ENCODE measurements at places on chromosomes 1 and 21.

- DNase-seq, result peak; percentile 89
These were observed 73.4 kb downstream of the PIK3CD start for GRCh38 chr1:9724706-9725476.

- no peak for DNase-seq
These were observed 87.4 kb downstream of the CRB1 start for GRCh38 chr1:197355248-197355995.

DNA sequence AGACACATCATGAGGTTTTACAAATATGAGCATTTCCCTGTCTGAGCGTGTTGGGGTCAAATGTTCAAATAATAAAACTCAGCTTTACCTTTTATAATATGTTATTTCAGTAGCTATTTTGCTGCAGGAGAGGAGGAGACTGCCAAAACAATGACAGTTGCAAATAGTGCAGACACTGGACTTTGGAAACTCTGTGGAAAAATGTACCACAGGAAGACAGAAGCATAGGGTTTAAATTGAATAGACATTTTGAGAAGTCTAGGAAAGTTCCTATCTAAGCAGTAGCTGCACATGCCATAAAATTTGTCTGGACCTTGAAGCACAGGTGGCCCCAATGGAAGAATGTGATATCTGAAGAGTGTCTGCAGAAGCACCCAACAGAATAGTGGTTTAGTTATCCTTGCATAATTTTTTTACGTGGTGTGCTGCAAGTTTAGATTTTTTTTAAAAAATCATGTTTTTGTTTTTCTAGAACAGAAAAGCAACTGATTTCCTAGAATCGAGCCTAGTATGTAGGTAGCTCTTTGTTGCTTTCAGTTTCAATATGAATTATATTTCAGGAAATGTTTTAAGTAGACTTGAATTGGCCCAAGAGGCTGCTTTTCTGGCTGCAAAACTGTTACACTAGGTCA, 14.0 kb upstream of the GBP5 start:
- no peak for DNase-seq

DNA sequence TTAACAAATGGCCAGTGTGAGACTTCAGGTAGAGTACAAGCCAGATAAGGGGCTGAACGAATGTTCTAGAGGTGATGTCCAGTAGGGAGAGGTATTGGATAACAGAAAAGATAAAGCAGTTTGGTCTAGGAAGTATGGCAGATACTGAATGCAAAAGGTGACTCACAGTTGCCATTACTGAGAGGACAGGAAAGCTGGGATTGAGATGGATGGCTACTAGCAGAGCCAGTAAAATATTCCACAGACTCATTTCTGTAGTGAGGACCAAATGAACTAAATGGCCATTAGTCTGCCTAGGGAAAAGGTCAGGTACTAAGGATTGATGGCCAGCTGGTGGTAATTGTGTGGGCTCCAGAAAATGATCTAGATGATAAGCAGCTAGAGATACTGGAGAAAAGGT, 11.5 kb downstream of the MACO1 start:
- no peak for DNase-seq

GRCh38 chr1:210294999-210295745, 33.5 kb upstream of the HHAT start:
- DNase-seq, result peak; percentile 74

- no peak for DNase-seq
These were observed 58.6 kb downstream of the XCL1 start for GRCh38 chr1:168634951-168635532.

GRCh38 chr1:87398641-87399040, 70.0 kb downstream of the LMO4 start:
- DNase-seq, result no peak

- peak; percentile 77 for DNase-seq
These were observed 181.4 kb upstream of the KIAA0040 start for GRCh38 chr1:175373786-175374623.

GRCh38 chr1:203025686-203026030, 633 bp upstream of the PPFIA4 start:
- no peak for DNase-seq

- no peak for DNase-seq
These were observed 75.8 kb upstream of the BCAR3 start for GRCh38 chr1:93757256-93758036.

DNA sequence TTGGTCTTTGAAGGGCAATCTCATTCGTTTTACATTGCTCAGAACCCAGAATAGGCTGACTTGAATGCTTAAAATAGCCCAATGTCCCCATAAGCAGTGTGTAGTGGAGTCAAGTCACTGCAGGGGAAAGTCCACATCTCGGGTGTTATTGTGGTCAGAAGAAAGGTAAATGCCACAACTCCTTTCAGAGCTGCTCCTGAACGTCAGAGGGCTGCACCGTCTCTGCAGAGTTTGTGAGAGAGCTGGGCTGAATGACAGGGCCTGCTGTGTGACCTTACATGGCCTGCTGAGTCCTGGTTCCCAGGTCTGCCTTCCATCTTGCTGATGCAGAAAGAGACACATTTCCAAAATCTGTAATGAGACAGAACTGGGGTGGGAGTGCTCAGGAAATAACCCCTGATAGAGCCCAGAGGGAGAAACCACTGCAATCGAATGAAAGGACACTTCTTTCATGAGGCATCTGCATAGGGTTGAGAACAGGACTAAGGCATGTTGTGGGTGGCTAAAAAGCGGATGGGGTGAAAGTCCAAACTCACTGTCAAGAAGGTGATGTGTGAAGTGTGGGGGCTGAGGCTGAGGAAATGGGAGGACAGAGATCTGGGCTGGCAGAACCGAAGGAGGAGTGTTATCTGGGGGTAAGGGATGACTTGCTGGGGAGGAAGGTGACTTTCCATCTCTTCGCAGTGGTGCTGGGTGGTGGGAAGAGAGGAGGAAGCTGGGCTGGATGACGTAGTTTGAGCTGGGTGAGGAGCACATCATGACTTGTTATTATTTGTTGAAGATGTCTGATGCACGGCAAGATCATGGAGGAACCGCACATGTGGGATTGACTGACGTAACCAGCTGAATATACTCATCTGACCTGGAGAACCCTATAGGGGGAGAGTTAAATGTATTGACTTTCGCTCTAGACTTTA, 33.7 kb downstream of the XCL2 start:
- no peak for DNase-seq

GRCh38 chr1:95183952-95184351, 50.1 kb upstream of the RWDD3 start:
- DNase-seq, result no peak

DNA sequence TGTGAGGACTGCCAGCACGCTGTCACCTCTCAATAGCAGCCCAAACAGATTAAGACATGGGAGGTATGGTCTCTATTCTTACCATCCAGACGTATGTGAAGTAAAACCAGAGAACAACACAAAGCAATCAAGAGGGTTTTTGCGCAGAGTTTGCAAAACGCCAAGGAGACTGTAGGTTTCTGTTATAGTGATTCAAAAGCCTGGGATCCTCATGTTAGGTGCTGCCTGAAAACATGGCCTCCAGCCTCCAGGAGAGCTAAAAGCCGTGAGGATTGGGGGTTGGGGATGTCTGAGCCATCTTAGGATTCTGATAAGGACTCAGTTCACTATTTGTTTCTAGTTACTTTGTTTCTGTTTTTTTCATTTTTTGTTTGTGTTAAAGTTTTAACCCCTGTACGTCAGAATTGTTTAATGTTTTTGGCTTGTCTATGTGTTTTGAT, 4.2 kb upstream of the CCT8 start:
- DNase-seq, result no peak

GRCh38 chr1:204925701-204926100, 55.0 kb downstream of the NFASC start:
- no peak for DNase-seq

DNA sequence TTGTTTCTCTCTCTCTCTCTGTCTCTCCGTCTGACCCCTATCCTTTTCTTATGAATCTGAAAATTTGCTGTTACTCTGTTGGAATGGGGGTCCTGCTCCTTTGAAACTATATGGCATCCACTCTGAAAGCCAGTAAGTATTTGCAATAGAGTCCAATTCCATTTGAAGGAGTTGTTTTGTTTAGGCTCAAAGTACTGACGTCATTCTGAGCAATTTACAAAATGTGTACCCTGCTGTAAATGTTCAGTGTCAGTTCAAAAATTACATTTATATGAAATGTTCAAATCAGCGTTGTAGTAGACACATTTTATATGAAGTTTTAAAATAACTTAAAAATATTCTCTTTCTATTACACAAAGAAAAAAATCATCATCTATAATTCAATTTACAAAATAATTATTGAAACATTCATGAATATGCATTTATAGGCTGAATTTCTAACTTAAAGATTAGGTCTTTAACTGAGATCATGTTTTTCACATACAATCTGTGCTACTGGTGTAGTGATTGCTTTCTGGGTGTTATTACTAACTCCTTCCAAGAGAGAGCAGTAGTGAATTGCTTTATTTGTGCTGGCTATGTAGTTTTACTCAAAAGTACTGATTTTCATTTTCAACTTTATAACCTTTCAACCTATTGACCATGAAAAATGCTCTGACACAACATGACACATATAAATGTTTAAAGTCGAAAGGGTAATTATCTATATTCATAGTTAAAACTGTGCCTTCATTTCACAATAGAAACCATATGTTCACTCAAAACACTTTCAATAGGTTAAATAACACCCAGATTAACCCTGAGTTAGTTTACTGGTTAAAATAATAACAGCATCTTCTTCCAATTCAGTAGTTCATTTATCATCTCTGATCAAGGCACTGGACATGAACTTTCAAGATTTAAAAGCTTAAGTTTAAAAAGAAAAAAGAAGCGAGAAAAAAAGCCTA, 253.1 kb upstream of the ADGRL4 start:
- DNase-seq, result no peak

DNA sequence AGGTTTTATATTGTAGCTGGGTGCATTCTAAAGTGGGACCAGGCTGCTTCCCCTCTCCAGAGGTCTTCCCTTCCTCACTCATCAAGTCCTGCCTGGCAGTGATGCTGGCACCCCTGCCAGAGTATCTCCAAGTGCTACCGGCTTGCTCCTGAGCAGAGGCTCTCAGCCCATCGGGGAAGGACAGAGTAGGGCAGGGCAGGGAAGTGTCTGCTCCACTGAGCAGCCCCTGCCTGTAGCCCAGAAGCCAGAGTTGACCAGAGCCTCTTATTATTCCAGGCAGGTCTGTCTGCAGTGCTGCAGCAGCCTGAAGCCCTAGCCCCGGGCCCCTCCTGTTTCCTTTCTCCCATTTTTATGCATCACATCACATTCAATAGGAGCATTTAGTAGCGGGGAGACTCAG, 51.1 kb downstream of the ATP2B4 start:
- peak; percentile 34 for DNase-seq

DNA sequence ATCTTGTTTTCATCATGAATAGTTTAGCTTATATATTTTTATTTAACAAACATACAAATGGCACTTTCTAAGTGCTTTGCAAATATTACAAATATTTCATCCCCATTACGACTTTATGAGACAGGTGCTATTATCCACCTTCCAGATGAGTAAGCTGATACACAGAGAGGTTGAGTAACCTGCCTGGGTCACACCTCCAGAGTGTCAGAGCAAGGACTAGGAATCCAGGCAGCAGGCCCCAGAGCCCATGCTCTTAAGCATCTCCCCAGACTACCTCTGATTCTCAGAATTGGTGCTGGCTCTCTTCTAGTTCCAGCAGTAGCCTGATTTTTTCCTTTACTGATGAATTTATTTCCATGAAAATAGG, 40.0 kb downstream of the EPHB2 start:
- DNase-seq, result no peak

GRCh38 chr1:202202500-202203168, 9.0 kb downstream of the LGR6 start:
- no peak for DNase-seq

GRCh38 chr1:38152351-38153065, 105.9 kb upstream of the POU3F1 start:
- no peak for DNase-seq

GRCh38 chr21:44987886-44988606, 48.2 kb downstream of the SLX9 start:
- no peak for DNase-seq

GRCh38 chr1:7560601-7561181, 210.4 kb upstream of the VAMP3 start:
- DNase-seq, result no peak

- peak; percentile 78 for DNase-seq
These were observed 23.0 kb upstream of the PNRC2 start for GRCh38 chr1:23936481-23937176.

- no peak for DNase-seq
These were observed 107.4 kb upstream of the KIAA1614 start for GRCh38 chr1:180805316-180805715.

DNA sequence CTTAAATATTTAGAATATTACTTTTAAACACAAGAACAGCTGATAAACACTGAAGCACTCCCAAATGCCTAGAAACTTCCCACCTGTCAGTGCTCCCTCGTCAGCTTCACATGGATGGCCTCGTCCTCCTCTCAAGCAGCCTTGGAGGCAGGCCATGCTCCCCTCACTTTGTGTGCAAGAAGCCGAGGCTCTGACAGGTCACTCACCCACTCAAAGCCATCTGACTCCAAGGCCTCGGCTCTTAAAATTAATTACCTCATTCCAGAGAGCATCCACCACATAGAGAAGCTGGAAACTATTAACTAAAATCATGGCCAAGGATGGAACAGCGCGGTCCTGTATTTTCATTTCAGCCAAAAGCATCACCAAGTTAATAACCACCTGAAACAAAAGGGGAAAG, 17.8 kb downstream of the LBR start:
- DNase-seq, result no peak

DNA sequence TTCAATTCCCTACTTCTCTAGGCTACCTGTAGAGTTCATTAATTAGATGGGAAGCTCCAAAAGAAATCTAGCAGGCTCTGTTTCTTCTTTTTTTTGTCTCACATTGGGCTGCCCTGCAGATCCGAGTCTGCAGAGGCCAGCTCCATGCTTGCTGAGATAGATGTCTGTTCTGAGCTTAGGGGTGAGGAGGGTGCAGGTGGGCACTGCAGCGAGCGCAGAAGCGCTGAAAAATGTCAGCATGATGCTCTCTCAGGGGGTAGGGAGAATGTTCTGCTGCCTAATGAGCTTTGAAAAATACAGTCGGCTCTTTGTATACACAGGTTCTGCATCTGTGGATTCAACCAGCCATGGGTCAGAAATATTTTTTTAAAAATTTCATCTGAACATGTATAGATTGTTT, 56.8 kb upstream of the KCNA3 start:
- no peak for DNase-seq

DNA sequence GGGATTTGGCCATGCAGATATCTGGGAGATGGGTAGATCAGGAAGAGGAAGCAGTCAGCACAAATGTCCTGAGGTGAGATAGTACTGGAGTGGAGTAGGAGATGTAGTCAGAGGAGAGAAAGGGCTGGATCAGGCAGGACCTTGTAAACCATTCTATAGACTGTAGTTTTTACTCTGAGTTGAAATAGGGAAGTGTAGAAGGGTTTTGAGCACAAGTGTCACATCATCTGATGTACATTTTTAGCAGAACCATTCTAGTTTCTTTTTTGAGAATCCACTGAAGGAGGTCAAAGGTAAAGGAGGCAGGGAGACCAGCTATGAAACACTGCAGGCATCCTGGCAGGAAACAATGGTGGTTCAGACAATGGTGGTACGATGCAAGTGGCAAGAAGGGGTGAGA, 194.6 kb upstream of the RRP15 start:
- DNase-seq, result no peak

DNA sequence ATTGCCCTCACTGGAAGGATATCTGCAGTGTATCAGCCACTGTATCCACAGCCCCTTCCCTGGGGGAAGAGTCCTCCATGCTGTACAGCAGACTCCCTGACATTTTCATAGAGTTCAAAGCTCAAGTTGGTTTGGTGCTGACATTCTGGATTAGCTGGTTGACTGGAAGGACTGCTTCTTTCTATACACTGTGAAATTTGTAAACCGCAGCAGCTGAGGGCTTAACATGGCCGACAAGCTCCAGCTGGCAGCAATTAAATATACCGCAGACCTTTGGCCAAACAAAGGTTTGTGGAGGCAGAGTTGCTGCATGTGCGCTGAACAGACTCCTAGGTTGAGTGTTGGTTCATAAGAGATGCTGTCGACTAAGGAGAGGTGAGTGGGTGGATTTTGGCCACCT, 126.4 kb downstream of the DHRS3 start:
- no peak for DNase-seq
